Nasal cavity respiratory epithelium epithelial cell of viscerocranial mucosa (primary cell): ENCODE measurements at places on chromosomes 11 and 22. TPM values are rescaled to one million over a fixed set of nuclear protein-coding genes. Genes with fewer than 3 reads are reported as not detected.

The ARHGAP42 gene
- total RNA-seq, result 5.5 and 7.5 TPM in 2 replicates

The IL18 gene
- 23.3 and 40.0 TPM in 2 replicates for total RNA-seq

The TPH1 gene
- under 0.01 and 0.07 TPM in 2 replicates for total RNA-seq

The MPEG1 gene
- not detected in 2 replicates for total RNA-seq

The VWCE gene
- total RNA-seq, result under 0.01 and 0.57 TPM in 2 replicates

The TXNRD2 gene
- 11.3 and 11.7 TPM in 2 replicates for total RNA-seq

The CALCB gene
- 0.21 and 0.34 TPM in 2 replicates for total RNA-seq

The OR10A3 gene
- not detected in 2 replicates for total RNA-seq

The NRIP3 gene
- total RNA-seq, result 1.00 and 3.8 TPM in 2 replicates

The VPS51 gene
- 97.1 and 98.5 TPM in 2 replicates for total RNA-seq

The TRIM29 gene
- 232 and 1,029 TPM in 2 replicates for total RNA-seq

The DYNC2H1 gene
- 17.7 and 18.8 TPM in 2 replicates for total RNA-seq

The OR5A1 gene
- total RNA-seq, result not detected in 2 replicates

The MRGPRX4 gene
- not detected in 2 replicates for total RNA-seq

The RAB39A gene
- not detected in 2 replicates for total RNA-seq

The PHF21B gene
- total RNA-seq, result 0.07 TPM in 1 of 2 replicates, not detected in the other

The PPME1 gene
- total RNA-seq, result 20.2 and 39.7 TPM in 2 replicates

The CHRDL2 gene
- total RNA-seq, result not detected in 2 replicates

The GDPD4 gene
- total RNA-seq, result not detected in 2 replicates

The C1QTNF4 gene
- under 0.01 TPM in 1 of 2 replicates, not detected in the other for total RNA-seq

The SLC22A8 gene
- not detected in 2 replicates for total RNA-seq

The GLYATL2 gene
- under 0.01 and 0.07 TPM in 2 replicates for total RNA-seq

The KIRREL3 gene
- not detected in 2 replicates for total RNA-seq

The OR10D3 gene
- not detected in 2 replicates for total RNA-seq

The RCOR2 gene
- total RNA-seq, result 1.7 and 4.7 TPM in 2 replicates

The TMEM121B gene
- total RNA-seq, result 0.07 TPM in 1 of 2 replicates, not detected in the other

The CSF2RB gene
- total RNA-seq, result under 0.01 TPM in 2 replicates

The EMID1 gene
- total RNA-seq, result under 0.01 and 0.21 TPM in 2 replicates

The GRIK4 gene
- total RNA-seq, result not detected in 2 replicates

The SGSM1 gene
- total RNA-seq, result 0.07 TPM in 1 of 2 replicates, not detected in the other

The MYOD1 gene
- total RNA-seq, result not detected in 2 replicates

The TENM4 gene
- 11.6 and 149 TPM in 2 replicates for total RNA-seq

The MAPK11 gene
- total RNA-seq, result 2.7 and 9.5 TPM in 2 replicates

The CCDC73 gene
- total RNA-seq, result under 0.01 and 0.14 TPM in 2 replicates
